ENCODE measurements at places on chromosomes 7 and 10.

- no peak for DNase-seq
Observed at GRCh38 chr7:142878315-142878714, 7.2 kb downstream of the TRPV6 start.

GRCh38 chr10:43855667-43856210, 207.1 kb upstream of the ZNF32 start:
- no peak for DNase-seq

DNA sequence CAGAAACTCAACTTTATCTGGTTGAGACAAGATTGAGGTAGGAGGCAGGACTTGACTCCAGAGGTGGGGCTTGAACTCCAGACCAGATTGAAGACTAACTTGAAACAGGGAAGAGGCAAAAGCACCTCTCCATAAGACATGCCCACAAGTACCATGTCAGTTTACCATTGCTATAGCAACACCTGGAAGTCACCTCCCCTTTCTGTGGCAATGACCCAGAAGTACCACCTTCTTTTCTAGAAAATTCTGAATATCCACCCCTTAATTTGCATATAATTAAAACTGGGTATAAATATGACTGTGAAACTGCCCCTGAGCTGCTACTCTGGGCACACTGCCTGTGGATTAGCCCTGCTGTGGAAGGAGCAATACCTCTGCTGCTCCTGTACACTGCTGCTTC, 4.9 kb upstream of the TOMM7 start:
- no peak for DNase-seq

DNA sequence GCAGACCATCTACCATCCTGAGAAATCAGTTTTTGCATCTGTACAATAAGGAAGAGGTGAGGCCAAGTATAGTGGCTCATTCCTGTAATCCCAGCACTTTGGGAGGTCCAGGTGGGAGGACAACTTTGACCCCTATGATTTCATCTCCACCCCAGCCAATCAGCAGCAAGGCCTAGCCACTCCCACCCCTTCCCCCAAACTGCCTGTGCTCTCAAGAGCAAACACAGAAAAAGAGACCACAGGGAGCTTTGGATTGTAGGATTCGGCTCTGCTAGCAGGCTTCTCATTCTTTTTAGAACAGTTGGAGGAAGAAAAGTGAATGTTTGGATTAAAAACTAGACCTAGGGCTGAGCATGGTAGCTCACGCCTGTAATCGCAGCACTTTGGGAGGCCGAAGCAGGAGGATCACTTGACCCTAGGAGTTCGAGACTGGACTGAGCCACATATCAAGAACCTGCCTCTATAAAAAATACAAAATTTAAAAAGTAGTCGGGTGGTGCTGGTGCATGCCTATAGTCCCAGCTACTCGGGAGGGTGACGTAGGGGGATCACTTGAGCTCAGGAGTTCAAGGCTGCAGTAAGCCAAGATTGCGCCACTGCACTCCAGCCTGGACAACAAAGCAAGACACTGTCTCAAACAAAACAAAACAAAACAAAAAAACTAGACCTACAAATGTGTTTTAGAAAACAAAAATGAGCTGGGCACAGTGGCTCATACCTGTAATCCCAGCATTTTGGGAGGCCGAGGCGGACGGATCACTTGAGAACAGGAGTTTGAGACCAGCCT, 25.1 kb upstream of the PROSER2 start:
- no peak for DNase-seq

DNA sequence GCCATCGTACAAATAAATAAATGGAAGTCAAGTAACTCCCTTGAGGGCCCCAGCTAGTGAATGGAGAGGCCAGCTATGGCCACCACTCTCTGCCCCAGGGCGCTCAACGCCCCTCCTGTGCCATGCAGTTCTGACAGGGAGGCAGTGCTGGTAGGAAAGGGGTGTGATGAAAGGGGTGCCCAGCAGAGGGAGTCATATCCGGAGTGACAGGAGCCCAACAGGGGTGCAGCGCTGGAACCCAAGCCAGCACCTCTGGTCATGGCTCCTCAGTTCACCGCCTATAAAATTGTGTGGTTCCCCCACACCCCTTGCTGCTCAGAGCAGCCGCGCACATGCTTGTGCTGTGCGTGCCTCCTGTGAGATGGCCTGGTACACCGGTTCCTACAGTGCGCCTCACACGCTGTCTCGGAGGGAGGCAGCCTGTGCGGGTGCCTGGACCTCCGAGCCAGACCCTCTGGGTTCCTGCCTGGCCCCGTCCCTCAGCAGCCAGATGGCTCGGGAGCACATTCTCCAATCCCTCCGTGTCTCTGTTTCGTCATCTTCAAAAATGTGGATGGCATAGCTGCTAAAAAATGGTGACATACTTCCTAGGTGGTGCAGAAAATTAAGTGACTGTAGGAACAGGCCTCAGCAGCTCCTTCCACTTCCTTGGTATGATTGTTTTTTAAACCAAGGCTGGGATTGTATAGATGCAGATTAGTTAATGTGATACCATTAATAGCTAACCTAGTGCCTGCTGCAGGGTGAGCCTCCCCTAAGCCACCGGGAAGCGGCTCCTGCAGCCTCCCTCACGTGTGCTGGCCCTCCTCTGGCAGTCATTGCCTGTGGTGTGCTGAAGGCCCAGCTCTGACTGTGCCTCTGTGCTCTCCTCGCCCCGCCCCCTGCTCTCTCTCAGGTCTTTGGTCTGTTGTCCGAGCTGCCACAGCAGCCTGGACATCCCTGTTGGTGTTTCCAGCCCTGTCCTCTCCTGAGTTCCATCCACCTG, 125.8 kb downstream of the EGFR start:
- DNase-seq, result no peak

DNA sequence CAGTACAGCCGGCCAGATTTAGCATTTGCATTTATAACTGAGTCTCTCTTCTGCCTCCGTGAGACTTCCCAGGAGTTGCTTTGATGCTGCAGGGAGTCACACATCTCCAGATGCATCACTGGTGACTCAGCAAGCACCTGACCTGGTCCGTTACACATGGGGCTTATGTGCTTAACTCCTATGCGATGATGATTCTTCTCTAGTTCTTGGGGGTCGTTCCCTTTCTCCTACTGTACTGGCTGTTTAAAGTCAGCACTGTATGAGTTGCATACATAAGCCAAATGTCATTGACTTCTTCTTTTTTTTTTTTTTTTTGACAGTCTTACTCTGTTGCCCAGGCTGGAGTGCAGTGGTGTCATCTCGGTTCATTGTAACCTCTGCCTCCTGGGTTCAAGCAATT, 13.0 kb upstream of the AKR1E2 start:
- no peak for DNase-seq

DNA sequence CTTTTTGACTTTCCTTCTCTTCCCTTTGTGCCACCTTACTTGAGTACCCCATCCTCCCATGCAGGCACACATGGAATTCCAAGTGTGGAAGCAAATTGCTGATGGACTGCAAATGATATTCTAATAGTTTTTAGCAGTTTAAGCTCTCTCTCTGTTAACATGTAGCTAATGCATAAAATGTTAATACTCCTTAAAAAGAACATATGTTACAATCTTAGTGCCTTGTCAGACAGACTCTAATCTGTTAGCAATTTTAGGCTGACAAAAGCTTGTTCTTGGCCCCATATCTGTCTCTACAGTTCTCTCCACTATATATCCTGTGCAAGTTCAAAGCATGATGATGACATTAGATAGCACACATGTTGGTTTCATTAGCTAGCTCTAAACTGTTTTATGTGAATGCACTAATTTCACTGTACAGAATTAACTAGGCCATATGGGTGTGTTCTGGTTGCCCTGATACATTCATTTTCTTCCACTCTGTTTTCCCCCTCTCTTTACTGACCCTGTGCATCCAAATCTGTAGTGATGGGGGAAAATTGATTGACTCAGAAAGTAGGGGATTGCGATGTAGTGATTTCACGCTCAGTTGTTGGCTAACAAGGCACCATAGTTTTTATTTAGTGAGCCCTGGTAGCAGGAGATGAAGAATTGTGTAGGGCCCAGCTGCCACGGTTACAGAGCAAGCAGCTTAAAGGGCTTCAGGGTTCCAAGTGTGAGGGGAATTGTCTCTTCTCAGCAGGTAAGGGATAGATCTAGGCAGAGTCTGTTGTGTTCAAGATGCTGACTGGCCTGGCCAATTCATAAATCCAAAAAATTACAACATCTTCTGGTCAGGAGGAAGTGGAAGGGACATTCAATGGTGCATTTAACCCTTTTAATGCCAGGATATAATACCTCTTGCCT, 114.6 kb upstream of the FZD1 start:
- DNase-seq, result no peak

GRCh38 chr7:123741940-123742339, 6.9 kb downstream of the WASL start:
- DNase-seq, result no peak

DNA sequence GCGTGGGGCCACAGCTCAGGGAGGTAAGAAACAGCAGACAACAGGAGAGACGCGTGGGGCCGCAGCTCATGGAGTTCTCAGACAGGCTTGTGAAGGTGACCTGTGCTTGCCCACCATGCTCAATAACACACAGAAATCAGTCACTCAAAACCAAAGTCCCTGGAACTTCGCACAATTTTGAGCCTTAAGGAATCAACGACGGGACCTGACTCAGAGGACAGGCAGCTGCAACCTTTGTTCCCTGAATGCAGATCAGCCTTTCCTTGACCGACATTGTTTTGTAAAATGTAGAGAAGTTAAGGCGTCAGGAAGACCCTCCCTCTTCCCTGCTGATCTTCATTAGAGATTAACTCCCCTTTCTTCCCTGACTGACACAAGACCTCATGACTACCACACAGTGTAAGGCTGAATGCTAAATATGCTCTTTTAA, 8.5 kb upstream of the KNDC1 start:
- no peak for DNase-seq

DNA sequence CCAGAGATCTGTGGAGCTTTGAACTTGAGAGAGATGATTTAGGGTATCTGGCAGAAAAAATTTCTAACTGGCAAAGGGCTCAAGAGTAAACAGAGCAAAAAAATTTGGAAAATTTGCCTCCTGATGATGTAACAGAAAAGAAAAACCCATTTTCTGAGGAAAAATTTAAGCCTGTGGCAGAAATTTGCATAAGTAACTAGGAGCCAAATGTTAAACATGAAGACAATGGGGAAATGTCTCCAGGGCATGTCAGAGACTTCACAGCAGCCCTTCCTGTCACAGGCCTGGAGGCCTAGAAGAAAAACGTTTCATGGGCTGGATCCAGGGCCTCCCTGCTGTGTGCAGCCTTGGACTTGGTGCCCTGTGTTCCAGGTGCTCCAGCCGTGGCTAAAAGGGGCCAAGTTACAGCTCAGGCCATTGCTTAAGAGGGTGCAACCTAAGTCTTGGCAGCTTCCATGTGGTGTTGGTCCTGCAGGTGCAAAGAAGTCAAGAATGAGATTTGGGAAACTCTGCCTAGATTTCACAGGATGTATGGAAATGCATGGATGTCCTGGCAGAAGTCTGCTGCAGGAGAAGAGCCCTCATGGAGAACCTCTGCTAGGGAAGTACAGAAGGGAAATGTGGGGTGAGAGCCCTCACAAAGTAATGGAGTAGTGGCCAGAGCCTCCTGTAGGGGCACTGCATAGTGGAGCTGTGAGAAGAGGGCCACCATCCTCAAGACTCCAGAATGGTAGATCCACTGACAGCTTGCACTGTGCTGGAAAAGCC, 8.1 kb downstream of the SEMA3D start:
- DNase-seq, result no peak

GRCh38 chr7:157475601-157476000, 138.8 kb downstream of the DNAJB6 start:
- DNase-seq, result no peak

GRCh38 chr7:24591152-24591551, 17.9 kb downstream of the PALS2 start:
- no peak for DNase-seq

GRCh38 chr10:33807531-33808359, 473.3 kb upstream of the NRP1 start:
- DNase-seq, result no peak

- DNase-seq, result no peak
Observed at GRCh38 chr7:38274486-38274885, 1.1 kb upstream of the TARP start.

- no peak for DNase-seq
Observed at GRCh38 chr7:78020874-78021249, 222.3 kb downstream of the PHTF2 start.

- DNase-seq, result no peak
Observed at GRCh38 chr10:91629715-91630549, 2.9 kb downstream of the PPP1R3C start.

DNA sequence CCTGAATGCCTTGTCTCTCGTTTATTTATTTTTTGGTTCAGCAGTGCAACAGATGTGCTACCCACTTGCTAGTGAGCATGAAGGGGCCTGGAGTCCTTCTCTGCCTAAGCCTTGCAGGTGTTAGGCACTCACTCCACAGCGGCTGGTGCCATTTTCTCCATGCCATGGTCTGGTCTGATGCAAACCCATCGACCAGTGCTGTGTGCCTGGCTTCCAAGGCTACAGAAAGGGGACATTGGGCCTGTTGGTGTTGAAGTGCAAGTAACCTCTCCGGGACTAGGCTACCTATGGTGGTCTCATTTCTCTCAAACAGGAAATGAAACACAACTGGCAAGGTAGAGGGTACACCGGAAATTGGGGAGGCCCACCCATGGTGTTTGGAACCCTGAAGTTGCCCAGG, 198.1 kb downstream of the ADARB2 start:
- DNase-seq, result no peak

DNA sequence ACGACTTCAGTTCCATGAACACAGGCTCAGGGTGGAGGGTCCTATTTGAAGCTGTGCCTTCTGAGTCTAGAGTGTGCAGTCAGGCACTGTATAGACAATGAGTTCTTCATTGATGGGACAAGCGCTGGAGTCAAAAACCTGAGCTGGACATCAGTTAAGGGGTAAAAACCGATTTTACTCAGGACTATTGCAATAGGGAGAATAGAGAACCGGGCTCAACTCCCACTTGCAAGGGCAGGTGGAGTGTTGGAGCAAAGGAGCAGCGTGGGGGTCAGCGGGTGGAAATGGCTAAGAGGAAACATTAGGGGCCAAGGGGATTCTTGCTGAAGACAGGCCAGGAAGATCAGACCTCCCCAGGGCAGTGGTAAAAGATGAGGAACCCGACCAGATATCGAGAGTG, 28.5 kb downstream of the PRLHR start:
- DNase-seq, result no peak

- DNase-seq, result no peak
Observed at GRCh38 chr10:103111031-103111917, 81.8 kb downstream of the NT5C2 start.

DNA sequence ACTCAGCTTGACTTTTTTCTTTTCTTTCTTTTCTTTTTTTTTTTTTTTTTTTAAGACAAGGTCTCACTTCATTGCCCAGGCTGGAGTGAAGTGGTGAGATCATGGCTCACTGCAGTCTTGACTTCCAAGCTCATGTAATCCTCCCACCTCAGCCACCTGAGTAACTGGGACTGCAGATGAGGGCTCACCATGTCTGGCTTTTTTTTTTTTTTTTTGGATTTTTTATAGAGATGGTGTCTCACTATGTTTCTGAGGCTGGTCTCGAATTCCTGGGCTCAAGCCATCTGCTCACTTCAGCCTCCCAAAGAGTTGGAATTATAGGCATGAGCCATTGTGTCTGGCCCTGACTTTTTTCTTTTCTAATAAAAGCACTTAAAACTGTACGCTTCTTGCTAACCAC, 358.2 kb upstream of the IGFBP3 start:
- no peak for DNase-seq

GRCh38 chr7:122515404-122515803, 183.5 kb downstream of the RNF133 start:
- no peak for DNase-seq

Data from stimulated activated CD8-positive, alpha-beta memory T cell treated with anti-CD3 and anti-CD28 coated beads, Interleukin-15, amount 100 ng/mL, for 24 hours (primary cell).